NCI-H1417 treated with DMSO at 0.1 percent for 48 hours (cell line): ENCODE measurements at places on chromosomes 12 and 14.

DNA sequence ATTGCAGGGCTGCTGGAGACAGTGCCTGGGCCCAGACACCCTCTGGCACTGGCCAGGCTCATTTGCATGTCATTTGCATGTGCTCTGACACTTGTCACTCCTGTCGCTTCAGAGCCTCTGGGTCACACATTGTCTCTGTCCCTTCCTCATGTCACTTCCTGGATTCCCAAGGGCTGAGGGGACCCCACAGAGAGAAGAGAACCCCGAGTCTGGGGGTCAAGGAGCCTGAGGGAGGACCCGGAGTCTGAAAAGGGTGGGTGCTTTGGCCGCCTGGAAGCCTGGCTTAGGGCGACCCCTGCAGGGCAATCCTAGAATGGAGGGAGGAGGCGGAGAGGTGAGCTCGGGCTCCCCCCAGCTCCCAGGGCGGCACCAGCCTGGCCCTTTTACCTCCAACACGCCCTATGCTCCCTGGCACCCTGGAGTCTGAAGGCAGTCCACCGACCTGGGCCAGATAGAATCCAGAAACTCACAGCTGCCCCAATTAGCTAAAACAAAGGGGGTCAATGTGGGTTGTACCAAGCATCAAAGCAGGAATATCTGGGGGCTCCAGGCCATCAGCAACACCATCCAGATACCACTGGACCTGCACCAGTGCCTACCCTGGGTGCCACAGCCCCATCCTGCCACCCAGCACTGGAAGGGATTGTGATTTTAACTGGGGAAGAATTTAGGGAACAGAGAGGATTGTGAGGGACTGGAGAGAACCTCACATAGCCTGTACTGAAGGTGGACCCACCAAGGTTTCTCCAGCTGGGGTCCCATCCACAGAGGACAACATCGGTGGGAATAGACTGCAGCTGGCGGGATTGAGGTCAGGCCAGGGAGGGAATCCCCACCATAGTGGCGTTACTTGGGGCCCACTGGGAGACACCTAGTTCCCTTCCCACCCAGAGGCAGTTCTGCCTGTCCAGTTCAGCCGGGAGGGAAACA is 21.8 kb upstream of the KRT78 start:
- DNase-seq = no peak

GRCh38 chr12:34288963-34289345 is 266.7 kb downstream of the ALG10 start:
- DNase-seq = no peak

- no peak for DNase-seq
These were observed 70.2 kb upstream of the TCL1A start for GRCh38 chr14:95784137-95784536.

- no peak for DNase-seq
These were observed 165.7 kb upstream of the STXBP6 start for GRCh38 chr14:25215607-25216006.

- no peak for DNase-seq
These were observed 37.1 kb upstream of the PLXNC1 start for GRCh38 chr12:94111302-94111701.

DNA sequence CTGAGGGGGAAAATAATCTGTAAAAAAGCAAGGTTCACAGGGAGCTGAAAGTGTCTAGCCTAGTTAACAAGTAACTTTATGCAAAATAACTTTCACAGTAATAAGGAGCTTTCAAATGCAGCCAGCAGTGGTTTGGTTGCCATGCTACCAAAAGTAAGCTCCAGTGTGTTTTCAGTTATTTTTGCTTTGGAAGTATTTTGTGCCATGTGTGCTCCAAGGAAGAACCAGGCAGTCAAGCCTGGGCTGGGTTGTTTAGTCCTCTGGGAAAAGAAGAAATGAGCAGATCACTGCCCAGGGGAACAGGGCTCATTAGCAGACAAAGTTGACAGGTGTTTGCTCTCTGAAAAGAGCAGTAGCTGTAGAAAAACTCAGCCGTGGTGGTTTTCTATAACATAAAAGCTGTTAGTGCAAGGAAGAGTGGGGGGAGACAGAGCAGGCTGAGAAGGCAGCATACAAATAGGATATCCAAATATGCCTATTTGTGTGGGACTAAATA is 92.8 kb upstream of the TMTC2 start:
- no peak for DNase-seq

DNA sequence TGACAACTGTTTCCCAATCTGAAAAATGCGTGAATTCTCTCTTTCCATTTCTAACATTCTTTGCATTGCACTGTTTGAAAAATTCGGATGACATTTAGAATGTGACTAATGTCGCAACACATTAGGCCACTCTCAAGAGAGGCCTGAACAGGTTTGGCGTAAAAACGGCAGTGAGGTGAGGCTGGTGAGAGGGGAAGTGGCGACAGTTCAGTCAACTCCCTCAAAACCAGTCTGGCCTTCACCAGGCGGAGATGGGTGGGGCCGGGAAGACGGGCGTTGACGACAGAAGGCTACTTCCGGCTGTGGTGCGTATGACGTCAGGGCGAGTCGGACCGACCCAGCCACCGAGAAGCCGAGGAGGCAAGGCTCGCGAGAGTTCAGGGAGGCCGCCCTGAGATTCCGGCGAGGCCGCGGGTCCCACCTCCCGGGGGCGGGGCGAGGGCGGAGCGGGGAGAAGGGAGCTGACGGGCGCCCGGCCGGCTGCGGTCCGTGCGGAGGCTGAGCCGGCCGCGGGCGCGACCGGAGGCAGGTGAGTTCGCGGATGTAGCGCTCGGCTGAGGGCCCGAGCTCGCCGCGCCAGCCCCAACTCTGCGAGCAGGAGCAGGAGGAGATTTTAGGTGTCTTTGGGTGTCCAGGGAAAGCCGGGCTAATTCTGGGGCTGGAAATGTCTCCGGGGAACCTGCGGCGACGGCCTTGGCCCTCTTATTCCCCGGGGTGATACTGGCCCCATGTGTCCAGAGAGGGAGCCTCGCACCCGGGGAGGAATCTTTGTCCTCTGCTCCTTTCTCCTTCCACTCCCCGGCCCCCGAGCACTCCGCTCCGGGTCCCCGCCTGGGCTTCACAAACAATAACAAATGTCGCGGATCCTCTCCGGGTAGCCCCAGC is at the start of gene STK38L:
STK38L (plus strand) TSS at position 483 of the 885 bp plus-strand sequence. CDS start 53,435 bp downstream, outside the sequence.
- DNase-seq = peak; percentile 70

- DNase-seq = no peak
These were observed 43.8 kb upstream of the YAF2 start for GRCh38 chr12:42281844-42282243.

- no peak for DNase-seq
These were observed 126.5 kb downstream of the NCOR2 start for GRCh38 chr12:124440841-124441381.

- peak; percentile 89 for DNase-seq
These were observed 70.5 kb downstream of the EP400 start for GRCh38 chr12:132020292-132020691.
